Hindlimb muscle (tissue), 1 donor: ENCODE measurements at places on chromosomes 13 and 19. TPM values are rescaled to one million over a fixed set of nuclear protein-coding genes. Genes with fewer than 3 reads are reported as not detected.

GRCh38 chr19:3899531-3900294 is 19.2 kb downstream of the ATCAY start:
- no peak for DNase-seq

GRCh38 chr13:110310541-110311442 is 3.7 kb downstream of the COL4A2 start:
- DNase-seq = no peak

- no peak for DNase-seq
These were observed 7.0 kb downstream of the KLF5 start for GRCh38 chr13:73065665-73066340.

- DNase-seq = no peak
These were observed 501 bp upstream of the MYH14 start for GRCh38 chr19:50202962-50203280.

DNA sequence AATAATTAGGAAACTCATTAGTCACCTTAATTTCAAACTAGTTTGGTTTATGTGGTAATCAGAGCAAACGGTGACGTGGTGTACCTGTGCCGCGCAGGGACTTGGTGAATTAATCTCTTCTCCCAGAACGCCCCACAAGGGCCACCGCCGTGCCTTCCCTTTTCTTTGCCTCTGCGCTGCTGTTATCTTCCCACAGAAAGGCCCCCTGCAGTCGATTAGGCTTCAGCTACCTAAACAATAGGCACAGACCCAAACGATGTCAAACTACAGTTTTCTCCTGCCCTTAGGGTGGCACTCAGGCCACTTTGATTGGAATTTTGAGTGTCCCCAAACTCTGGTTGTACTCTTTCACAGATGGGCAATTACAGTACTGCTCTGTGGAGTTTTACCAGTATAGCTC is 115.5 kb downstream of the GGACT start:
- no peak for DNase-seq

DNA sequence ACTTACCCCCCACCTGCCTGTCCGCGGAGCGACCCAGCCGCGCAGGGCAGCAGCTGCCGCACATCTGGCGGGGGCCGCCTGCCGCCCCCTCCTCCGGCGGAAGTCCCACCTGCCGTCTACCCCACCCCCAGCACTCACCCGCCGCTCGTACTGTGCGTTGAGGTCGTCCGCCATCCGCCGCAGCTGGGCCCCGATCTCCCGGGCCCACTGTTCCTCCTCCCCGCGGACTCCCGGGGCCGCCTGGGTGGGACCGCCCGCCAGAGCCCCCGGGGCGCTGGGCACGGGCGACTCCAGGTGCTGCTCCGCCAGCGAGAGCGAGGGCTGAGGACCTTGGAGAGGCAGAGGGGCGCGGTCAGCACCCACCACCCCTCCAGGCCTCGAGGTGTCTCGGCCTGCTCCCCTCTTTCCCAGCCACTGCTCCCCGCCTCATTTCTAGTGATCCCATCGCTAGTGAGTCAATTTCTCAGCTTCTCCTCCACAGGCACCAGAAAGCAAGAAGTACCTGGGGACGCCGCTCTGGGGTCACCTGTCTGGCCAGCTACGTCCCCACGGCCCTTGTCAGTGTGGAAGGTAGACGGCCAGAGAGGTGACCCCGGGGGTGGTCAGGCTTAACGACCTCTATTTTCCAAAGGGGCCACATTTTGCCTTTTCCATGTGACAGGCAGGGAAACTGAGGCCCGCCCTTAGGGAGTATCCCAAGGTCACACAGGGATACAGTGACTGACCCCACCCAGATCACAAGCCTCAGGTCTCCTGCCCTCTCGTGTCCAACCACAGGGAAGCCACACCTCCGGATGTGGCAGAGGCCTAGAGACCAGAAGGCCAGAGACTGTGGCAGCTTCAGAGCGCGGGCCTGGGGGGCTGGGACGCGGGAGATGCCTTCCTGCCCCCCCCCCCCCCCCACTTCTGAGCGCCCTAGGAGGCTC is 4.3 kb downstream of the BBC3 start:
- DNase-seq = peak; percentile 62

DNA sequence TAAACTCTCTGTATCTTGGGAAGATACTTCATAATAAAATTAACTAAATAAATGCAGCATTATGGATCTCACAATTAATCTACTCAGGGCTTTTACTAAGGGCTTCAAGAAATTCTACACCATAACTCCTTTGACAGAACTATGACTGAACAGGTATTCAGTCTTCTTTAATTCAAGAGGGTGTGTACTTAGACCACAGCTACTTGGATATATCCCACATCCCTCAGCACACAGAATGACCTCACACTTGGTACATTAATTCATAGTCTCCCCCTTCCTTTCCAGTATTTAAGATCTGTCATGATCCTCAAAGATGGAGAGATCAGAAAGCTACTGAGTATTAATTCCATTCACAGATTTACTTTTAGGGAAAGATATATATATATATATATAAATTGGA is 11.6 kb downstream of the DIAPH3 start:
- no peak for DNase-seq

- DNase-seq = peak; percentile 75
These were observed 5.7 kb downstream of the SHISA7 start for GRCh38 chr19:55437410-55437809.

- DNase-seq = no peak
These were observed 25.3 kb downstream of the B3GLCT start for GRCh38 chr13:31224963-31225559.

- DNase-seq = peak; percentile 34
These were observed at the start of gene PHLDB3 for GRCh38 chr19:43504426-43505185. Gene PHLDB3, minus strand, starts transcription at chr19:43504746. Its CDS starts 628 bp downstream, at chr19:43504118.

DNA sequence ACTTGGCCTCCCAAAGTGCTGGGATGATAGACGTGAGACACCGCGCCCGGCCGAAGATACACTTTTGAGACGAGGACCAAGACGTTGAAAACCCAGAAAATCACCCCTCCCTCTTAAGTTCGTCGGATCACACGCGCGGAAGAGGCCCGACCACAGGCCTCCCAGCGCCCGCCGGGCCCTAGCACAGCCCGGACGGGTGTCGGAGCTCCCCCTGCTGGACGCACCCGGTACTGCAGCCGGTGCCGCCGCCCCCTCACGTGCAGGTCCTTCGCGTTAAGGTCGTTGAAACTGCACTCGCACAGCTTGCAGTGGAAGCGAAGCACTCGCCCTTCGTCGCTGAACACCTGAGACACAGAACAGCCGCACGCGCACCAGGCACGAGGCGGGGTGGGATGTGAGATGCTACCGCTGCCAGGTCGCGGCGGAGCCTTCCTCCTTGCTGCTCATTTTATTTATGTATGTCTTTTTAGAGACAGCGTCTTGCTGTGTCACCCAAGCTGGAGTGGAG is 35.7 kb upstream of the MATK start:
- peak; percentile 48 for DNase-seq

GRCh38 chr13:51839711-51840540 is 5.1 kb downstream of the TMEM272 start:
- DNase-seq = no peak

GRCh38 chr13:110924639-110924934 is 9.7 kb upstream of the ANKRD10 start:
- no peak for DNase-seq

DNA sequence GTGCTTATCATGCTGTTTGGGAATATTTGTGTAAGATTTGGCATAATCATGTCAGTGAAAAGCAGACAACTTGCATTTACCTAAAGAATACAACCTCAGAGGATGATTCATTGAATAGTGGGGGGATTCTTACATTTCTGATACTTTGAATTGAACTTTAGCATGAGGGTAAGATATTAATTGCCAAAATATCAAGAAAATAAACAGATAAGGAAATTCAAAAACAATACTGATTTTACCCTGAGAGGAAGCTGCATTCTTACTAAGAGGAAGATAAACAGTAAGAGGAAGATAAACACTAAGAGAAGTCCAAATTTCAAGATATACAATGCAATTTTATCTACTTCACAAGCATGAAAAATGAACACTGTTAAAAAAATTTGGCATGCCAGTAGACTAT is 2564.3 kb upstream of the PCDH20 start:
- DNase-seq = no peak

GRCh38 chr19:21483589-21484170 is 21.7 kb upstream of the ZNF429 start:
- DNase-seq = peak; percentile 19

DNA sequence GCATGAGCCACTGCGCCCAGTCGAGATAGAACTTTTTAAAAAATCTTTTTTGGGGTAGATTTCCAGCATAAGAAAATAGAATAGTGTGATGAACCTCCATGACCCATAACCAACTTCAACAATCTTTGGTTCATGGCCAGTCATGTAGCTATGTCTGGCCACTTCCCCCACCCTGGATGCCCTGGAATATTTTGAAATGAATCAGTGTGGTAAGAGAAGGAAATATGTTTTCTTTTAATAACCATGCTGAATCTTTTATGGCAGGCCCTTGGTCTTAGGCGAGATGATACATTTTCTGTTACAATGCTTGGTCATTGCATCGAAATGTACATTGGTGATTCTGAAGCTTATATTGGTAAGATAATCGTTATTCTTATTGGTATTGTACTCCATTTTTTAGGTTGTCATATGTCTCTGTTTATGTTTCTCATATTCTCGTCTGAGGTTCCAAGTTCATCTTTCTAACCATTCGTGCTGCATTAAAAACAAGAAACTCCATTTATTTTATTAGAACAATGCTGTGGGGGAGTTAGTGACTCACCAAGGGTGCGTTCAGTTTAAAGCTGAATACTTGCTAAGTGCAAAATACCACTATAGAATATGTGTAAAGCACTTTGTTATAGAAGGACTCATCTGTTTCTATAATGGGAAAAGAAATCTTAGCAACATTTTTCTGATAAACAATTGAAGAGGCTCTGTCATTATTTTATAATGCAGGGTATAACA is 16.4 kb upstream of the UPF3A start:
- no peak for DNase-seq

- DNase-seq = peak; percentile 28
These were observed 463 bp upstream of the TSC22D1 start for GRCh38 chr13:44576351-44577235.

- peak; percentile 27 for DNase-seq
These were observed 122.6 kb upstream of the SLC10A2 start for GRCh38 chr13:103188713-103189326.

DNA sequence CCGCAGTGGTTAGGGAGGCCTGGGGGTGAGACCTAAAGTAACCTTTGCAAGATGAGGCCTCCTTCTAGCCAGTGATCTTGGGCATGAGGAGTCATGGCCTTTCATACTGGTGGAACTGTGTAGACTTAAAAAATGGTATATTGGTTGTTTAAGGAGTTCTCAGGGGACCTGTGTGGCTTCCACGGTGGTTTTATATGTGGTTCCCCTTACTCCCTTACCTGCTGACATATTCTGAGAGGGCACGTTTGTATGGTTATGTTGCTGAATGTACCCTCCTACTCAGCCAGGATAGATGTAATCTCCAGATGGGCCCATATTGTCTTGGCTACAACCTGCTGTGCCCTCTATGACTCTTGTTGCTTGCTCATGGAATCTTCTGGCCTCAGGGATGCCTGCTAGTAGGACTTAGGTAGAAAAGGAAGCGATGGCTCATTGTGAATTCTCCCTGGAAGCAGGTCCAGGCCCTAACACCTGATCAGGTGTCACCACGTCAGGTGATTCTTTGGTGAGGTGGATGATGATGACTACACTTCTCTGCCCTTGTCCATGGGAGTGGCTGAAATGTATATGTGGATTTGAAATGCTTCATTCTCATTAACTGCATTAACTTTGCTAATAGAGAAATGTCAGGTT is 1.8 kb downstream of the ZNF460 start:
- no peak for DNase-seq

DNA sequence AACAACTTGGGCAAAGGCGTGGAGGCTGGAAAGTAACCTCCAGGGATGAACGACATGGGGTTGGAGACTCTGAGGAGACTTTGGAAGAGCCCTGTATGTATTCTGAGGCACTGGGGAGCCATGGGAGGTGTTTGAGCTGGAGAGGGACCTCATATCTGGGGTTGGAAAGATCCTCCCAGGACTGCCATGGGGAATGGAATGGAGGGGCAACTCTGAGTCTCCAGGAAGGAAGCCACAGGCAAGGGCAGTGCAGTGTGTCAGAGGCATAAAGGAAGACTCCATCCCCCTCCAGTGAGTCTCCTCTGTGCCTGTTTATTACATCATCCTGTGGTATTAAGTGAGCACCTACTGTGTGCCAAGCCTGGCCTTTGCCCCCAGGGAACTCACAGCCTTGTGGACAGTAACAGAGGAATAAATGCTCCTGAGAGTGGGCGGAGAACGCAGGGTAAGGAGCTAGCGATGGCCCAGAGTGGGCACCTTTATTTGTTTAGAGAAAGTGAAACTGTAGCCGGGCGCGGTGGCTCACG is 7.7 kb downstream of the PEAK3 start:
- no peak for DNase-seq

DNA sequence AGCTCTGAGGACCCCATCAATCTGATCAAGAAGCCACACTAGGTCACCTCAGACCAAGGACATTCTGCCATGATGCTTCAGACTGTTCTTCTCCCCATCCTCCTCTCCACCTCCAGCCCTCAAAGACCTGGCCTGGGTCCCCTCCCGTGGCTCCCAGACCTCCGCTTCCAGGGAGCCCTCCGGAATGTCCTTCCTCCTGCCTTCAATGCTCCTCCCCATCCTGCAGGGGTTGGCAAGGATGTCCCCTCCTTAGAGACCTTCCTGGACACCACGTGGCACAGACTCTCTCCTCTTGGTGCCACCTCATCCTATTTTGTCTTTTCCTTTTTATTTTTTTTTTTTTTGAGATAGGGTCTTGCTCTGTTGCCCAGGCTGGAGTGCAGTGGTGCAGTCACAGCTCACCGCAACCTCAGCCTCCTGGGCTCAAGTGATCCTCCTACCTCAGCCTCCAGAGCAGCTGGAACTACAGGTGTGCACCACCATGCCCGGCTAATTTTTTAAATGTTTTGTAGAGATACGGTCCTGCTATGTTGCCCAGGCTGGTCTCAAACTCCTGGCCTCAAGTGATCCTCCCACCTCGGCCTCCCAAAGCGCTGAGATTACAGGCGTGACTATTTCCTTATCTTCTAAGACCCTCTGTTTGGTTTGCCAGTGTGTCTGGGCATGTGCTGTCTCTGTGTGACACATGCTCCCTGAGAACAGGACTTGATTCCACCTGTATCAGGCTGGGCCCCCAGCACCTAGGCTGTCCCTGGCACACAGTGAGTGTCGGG is 84.9 kb downstream of the GNG7 start:
- DNase-seq = no peak

DNA sequence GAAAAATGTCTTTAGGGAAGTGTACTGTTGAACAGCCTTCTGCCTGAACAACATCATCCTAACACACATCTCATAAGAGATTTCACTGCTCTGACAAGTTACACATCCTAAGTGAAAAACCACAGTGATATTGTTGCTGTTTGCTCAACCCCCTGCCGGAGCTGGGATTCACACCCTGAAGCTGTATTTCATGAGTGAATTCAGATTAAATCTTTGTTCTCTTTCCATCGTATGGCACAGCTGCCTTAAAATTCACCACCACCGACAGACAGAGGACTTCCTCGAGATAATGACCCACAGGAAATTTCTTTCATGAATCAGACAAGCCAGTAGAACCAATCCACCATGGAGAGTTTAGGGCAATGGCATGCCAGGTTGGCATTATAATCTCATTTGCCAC is 280.8 kb downstream of the DCT start:
- DNase-seq = no peak

The RUBCNL gene
- polyA plus RNA-seq = 2.8 TPM

The FFAR2 gene
- 0.65 TPM for polyA plus RNA-seq

The ZNF524 gene
- 10.9 TPM for polyA plus RNA-seq

The MIER2 gene
- 34.9 TPM for polyA plus RNA-seq

The CAMSAP3 gene
- 0.45 TPM for polyA plus RNA-seq

The NCCRP1 gene
- 0.26 TPM for polyA plus RNA-seq

The ATP4B gene
- polyA plus RNA-seq = not detected

The C13orf42 gene
- polyA plus RNA-seq = 0.06 TPM

The ZNF112 gene
- polyA plus RNA-seq = 4.9 TPM

The ZNF709 gene
- 3.5 TPM for polyA plus RNA-seq
